ENCODE measurements at places on chromosomes 3 and 15.

- DNase-seq: no peak
These were observed 1122.2 kb downstream of the TBL1XR1 start for GRCh38 chr3:176075046-176075445.

DNA sequence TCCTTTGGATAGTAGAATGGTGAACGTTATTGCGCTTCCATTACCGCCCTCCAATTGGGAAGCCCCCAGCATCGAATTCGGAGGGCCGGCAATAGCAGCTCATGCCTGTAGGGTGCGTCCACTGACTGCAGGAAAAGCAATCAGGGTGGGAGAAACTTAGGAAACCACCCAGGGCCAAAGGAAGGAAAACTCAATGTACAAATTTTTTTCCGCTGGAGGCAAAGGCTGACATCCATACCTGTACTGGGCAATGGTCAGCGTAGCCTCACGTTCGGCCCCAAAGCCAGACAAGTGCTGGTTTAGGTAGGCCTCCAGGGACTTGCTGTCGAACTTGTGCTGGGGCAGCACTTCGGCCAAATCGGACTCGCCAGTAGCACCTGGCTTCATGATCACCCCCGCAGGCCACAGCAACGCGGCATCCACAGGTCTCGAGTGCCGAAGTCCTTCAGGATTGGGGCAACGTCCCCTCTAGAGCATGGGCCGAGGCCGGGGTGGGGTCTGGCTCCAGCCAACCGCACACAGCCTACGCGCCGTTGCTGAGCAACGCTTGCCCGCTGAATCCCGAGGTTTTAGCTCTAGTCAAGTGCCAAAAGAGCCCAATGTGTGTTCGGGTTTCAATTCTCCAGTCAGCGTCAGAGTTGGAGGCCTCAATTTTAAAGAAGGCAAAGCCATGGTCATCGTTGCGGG lies at the start of gene ACAD11:
TSS of gene ACAD11 (minus strand) at position 445 of the 687 bp plus-strand sequence. CDS start at position 387, 58 bp downstream.
- peak; percentile 69 for DNase-seq

DNA sequence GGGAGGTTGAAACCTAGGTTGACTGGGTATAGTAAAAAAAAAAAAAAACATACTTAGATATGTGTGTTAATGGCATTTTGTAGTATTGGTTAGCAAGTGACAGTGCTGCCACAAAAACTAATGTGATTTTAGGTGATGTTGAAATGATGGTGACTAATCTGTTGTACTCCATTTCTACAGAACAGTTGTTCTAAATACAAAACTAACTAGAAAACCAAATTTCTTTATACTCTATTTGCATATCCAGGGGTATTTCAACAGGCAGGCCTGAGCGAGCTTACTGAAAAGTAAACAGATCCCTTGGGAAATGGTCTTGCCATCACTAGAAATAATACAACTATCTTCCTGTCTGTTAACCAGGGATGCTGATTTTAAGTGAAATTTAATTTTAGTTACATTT lies 20.5 kb downstream of the TSC22D2 start:
- peak; percentile 49 for DNase-seq

GRCh38 chr3:15108082-15108545 lies 9.2 kb upstream of the RBSN start:
- peak; percentile 54 for DNase-seq

DNA sequence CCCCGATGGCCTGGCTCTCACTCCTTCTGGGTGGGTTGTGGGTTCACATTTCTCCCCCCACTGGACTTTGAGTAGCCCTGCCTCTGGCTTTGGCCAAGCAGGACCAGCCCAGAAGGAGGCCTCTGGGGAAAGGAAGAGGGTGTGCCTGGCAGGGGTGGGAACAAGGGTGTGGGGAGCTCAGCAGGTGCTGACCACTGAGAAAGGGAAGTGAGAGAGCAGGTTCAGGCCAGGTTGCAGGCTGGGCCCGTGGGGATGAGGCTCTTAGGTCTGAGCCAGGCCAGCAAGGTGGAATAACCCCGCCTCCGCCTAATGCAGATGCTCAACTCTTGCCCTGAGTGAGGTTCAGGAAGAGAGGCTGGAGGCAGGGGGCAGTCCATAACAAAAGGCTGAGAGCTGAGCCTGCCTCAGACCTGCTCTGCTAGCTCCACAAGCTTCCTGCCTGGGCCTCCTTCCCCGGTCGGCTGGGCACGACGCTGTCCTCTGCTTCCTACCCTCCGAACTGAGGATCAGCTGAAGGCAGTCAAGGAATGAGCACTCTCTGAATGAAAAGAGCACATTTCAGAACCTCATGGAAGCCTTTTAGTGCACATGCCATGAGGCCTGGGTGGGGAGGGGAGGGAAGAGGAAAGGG lies 82.7 kb downstream of the TLE3 start:
- DNase-seq: no peak

- no peak for DNase-seq
These were observed 158.3 kb downstream of the ECT2 start for GRCh38 chr3:172908771-172909270.

GRCh38 chr3:38636464-38636863 lies 13.0 kb downstream of the SCN5A start:
- no peak for DNase-seq

DNA sequence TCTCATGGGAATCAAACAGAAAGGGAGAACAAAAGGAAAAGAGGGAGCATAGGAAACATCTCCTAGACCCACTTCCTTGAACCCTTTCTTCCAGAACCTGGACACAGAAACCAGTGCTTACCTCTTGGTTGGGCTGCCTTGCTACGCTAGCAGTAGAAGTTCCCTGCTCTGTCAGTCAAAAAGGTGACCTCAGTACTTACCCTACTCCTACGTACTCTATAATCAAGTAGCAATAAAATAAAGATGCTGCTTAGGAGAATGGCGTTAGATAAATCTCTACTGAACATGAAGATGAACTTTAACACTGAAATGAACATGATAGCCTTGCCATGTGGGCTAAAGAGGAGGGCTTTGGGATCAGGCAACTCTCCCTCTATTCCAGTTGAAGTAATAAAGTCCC lies 7.4 kb downstream of the VEPH1 start:
- no peak for DNase-seq

DNA sequence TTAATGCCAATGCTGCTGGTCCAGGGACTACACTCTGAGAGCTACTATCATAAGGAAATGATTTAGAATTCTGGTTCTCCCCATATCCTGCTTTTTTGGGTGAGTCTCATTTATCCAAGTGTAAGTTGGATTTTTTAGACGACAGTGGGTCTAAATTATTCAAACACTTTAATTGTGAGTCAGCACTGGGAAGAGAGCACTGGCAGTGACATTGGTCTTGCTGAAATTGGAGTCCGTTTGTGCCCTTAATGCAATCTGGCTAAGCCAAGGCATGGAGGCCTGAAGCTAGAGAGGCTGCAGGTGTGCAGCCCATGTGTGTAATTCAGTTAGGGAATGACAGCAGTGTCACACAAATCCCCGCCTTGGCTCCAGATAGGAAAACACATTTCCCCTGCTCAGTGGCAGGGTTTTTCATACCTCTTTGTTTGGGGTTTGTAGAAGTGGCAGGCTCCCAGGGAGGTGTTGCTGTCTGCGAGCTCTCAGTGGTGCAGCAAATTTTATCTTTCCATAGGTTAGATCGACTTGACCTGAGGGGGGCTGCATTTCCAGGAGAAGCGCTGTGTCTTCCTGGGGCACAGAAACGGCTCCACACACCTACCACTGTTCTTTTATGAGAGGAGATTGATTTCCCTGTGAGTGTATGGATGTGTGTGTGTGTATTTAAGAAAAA lies 197.7 kb downstream of the CD47 start:
- DNase-seq: no peak

DNA sequence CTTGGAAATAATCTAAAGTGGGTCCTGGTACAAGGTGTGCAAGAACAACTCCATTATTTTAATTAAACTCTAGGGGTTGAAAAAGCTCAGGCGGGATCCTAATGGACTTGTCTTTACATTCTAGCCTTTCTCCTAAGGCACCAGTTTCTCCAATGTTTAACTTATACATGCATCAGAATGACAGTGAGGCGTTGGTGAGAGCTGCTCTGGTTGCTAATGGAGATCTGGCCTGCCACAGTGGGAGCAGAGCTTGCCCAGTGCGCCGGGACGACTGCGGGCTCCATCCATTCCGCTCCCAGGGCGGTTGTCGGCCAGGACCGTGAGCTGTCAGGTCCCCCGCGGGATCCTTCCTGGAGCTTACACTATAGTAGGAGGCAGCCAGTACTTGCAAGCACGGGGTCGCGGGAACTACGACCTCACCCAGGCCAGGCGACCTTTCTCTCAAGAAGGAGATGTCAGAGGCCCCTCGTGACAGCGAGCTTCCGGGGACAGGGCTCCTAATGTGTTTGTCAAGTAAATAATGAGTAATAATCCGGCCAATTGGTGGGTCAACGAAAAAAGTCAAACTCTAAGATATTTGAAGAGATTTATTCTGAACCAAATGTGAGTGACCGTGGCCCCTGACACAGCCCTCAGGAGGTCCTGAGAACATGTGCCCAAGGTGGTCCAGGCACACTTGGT lies 991 bp upstream of the HIGD1A start:
- DNase-seq: no peak

GRCh38 chr3:55320928-55321327 lies 166.2 kb downstream of the WNT5A start:
- DNase-seq: no peak

- DNase-seq: no peak
These were observed 806.5 kb downstream of the IGSF11 start for GRCh38 chr3:118228151-118228550.

GRCh38 chr3:4852780-4853748 lies 126.2 kb upstream of the BHLHE40 start:
- DNase-seq: no peak

DNA sequence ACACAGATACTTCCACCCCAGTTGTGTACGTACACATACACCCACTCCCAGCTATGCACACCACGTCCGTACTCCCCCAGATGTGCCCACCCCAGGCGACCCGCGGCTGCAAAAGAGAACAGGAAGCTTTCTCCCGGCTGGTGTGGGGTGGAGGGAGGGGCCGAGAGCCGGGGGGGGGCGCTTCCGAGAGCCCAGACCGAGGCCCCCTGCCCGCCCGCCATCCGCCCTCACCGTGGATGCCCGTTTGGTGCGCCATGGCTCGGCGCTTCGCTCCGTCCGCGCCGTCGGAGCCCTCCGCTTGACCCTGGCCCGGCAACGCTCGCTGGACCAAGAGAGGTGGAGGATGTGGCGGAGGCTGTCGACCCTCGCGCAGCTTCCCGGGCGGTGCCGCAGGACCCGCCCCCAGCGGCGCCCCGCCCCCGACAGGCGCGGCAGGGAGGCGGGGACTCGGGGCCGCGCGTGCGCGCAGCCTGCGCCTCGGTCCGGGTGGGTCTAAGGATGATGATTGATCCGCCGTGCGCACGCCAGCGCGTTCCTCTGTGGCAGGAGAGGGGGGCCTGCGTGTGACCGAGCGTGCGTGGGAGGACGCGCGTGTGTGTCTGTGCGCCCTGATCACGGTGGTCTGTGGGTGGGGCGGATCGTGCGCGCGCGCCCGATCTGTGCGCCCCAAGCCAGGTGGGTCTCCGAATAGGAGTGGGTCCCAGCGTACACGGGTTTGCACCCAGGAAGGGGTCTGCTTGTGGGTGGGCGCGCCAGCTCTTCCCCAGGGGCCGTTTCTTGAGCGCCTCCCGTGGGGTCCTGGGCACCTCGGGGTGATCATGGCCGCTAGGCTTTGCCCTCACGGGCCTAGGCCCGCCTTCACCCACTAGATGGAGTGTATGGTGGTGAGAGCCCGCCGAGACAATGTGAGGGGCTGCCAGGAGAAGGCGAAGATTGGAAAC lies at the start of gene TWF2:
TSS of gene TWF2 (minus strand) at position 398 of the 941 bp plus-strand sequence. CDS start at position 256, 142 bp downstream.
- peak; percentile 70 for DNase-seq

GRCh38 chr15:33639978-33640377 lies 328.3 kb upstream of the CHRM5 start:
- no peak for DNase-seq

- DNase-seq: peak; percentile 93
These were observed 38.8 kb upstream of the BNC1 start for GRCh38 chr15:83323296-83323711.

- DNase-seq: no peak
These were observed 47.4 kb upstream of the OSTN start for GRCh38 chr3:191151653-191152052.

DNA sequence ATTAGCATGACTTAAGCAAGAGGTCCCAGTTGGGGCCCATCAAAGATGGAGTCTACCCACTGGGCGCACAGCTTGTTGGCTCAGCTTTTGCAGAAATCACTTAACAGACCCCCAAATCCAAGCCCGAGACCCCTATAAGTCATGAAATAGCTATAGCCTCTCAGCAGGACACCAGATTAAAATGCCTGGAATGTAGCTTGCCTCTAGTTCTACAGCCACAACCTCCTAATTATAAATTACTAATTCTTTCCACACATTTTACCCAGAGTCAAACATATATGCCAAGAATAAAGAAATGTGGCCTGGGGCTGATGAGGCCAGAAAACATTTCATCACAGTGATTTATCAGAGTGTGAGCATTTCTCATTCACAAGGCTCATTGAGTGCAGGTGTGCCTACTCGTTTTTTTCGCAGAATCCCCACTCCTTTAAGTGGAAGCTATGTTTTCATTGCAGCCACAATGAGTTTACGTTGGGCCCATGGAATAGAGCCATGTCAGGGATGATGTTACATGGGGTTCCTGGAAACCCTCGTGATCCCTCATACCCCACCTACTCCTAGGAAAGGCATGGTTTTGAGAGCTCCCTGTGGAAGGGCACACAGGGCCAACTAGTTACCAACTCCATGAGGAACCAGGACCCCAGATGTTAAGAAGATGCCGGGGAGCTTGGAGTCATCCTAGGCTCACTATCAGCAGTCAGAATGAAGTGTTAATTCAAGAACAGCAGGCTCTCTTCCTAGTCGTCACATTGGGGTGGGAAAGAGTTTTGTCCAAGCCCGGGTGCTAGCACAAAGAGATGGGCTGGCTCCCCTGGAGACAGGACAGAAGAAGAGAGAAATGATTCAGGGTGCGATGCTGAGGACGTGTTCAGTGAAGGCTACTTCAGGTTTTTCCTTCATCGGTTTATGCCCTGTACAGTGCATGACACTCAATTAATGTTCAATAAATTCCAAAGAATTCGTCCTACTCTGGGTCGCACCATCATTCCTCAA lies 90.2 kb upstream of the ABHD17C start:
- no peak for DNase-seq

DNA sequence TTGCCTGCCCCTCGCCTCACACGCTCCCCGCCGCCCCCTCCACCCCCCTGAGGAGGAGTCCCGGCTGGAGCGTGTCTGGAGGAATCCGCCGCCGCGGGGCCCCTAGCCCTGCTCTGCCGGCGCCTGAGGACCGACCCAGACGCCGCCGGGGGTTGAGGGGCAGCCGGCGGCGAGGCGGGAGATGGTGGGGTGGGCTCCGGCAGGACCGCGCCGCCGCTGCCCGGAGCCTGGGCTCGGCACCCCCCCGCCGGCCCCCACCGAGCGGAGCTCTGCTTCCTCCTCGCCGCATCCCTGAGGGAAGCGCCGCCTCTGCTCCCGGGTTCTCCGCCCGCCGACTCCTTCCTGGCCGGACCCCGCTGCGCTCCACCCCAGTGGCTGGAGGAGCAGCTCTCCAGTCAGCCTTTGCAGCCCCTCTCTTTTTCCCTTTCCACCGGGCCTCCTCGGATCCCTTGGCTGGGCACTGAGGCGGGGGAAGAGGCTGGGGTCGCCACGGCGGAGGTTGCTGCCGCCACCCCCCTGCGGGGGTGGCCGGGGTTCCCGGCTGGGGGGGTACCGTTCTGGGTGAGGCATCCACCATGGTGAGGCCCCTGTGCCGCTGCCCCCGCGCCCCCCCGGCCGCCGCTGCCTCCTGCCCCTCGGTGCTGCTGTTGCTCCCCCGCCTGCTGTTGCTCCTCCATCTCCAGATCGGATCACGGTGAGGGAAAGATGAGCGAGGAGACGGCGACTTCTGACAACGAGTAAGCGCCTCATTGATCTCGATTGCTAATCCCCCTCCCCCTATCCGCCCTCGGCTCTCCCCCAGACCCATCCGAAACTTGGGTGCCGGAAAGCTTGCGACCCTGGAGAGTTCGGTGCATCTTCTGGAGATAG lies at the start of gene SPRED1:
TSS of gene SPRED1 (plus strand) at position 356 of the 870 bp plus-strand sequence. CDS start at position 706, 350 bp downstream.
- peak; percentile 13 for DNase-seq

All from LHCN-M2 (cell line).